ENCODE measurements at places on chromosomes 3 and 15.

DNA sequence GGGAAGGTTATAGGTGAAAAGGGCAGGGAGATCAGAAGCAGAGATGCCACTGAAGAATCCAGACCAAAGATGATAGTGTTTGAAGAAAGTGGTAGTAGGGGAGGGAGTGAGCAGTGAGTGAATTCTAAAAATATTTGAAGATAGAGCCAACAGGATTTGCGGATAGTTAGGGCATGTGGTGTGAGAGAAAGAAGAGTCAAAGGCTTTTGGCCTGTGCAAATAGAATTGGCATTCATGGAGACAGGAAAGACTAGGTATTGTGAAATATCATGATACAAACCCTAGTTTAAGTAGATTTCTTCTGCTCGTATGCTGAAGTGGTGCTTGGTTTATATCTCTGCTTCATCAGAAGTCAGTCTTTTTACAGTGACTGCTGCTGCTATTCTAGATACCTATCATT is 224.2 kb upstream of the CFAP20DC start:
- DNase-seq, result no peak

- no peak for DNase-seq
These were observed 288.7 kb downstream of the NR2F2 start for GRCh38 chr15:96619174-96619573.

DNA sequence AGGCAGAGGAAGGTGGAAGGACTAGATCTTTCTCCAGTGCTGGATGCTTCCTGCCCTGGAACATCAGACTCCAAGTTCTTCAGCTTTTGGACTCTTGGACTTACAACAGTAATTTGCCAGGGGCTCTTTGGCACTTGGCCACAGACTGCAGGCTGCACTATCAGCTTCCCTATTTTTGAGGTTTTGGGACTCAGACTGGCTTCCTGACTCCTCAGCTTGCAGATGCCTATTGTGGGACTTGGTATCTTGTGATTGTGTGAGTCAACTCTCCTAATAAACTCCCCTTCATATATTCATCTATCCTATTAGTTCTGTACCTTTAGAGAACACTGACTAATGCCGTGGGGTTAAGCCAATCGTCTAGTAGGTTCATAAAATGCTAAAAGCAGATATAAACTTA is 8.8 kb upstream of the B3GNT5 start:
- DNase-seq, result no peak

DNA sequence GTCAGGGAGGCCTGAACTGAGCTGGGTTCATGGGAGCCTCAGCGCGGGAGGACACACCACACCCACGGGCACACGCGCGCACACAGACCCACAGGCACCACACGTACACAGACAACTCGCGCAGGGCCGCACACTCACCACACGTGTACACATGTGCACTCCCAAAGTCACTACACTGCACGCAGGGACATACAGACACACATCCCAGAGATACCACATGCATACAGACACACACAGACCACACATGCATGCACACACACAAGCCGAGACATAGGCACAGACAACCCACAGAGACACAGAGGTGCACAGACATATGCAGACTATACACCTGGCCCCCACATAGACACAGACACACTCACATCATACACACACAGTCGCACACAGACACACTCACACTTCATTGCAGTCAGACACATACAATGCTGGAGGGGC is 1.1 kb upstream of the MGLL start:
- no peak for DNase-seq

DNA sequence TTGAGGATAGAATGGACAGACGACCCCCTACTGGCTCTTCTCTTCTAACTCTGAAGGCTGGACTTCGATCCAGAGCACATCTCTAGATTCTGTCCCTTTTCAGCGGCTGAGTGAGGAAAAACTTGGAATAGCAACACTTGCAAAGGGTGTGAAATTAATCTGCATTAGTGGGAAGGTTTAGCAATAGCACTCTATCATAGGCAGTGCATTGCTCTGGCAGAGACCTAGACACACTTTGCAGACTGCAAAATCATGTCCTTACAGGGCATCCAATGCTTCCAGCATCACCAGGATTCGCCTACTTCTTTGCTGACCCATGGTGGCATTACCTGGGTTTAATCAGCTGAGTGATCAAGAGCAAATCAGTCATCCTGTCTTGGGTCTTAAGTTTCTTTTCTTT is 43.1 kb downstream of the DAPK2 start:
- DNase-seq, result no peak

- DNase-seq, result no peak
These were observed 96.6 kb downstream of the SEMA6D start for GRCh38 chr15:47813748-47814384.

- DNase-seq, result no peak
These were observed 25.1 kb downstream of the SHISA5 start for GRCh38 chr3:48478626-48479555.

DNA sequence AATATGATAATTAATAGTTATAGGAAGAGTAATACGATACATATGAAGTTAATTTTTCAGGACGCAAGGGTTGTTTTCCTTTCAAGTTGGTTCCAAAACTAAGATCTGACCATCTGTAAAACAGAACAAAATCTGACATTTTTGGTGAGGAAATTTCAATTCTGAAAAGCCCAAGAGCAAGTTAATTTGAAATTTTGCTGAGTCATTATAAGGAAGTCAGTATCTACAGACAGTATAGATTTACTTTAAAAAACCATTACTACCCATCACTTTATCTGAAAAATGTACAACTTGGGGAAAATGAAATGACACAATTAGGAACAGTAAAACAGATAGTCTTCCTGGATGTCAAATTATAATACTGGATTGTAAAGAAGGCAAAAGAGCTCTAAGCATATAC is 12.5 kb downstream of the INTS14 start:
- DNase-seq, result no peak

GRCh38 chr3:134817297-134817696 is 22.2 kb downstream of the EPHB1 start:
- DNase-seq, result no peak

DNA sequence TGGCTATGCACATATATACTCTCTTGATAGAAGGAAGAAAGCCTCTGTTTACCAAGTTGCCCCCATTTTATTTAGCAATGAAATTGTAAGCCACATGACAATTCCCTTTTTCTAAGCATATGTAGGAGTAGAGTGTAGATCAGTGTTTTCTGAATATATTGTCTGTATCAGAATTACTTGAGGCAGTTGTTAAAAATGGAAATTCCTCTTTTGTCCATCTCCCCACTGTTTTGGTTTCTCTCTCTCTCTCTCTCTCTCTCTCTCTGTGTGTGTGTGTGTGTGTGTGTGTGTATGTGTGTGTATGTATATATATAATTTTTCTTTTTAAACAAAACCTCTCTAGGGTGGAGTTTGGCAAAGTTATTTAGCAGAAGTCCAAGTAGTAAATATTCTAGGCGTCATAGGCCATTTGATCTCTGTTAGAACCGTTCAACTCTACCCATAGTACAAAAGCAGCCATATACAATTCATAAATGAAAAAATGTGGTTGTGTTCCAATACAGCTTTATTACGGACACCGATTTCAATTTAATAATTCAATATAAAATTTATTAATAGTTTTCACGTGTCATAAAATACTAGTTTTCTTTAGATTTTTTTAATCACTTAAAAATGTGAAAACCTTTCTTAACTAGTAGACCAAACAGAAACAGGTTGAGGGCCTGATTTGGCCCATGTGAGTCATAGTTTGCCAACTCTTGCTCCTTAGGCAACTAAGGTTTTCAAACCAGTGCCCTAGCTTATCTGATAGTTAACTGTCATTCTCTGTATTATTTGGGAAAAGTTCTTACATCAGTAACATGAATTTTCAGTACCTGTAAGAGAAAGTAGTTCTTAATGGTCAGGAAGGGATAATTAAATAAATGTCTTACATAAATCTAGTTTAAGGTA is 39.8 kb downstream of the UBE2E1 start:
- DNase-seq, result no peak

DNA sequence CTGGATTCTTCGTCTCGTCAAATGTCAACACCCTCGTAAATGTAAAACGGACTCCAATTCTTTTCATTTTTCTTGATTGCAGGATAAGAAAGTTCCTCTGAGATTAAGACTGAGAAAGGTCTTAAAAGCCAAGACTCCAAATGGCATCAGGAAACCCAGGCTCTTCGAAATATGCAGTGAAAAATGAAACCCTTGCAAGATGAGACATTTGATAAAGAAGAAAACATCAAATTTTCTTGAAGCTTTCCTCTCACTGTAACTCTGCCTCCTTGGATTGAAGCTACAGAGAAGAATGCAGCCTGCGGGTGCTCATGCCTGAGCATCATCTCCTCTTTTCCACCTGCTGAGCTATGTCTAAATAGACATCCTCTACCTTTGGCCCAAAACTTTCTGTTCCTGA is 342.4 kb upstream of the THBS1 start:
- DNase-seq, result no peak

DNA sequence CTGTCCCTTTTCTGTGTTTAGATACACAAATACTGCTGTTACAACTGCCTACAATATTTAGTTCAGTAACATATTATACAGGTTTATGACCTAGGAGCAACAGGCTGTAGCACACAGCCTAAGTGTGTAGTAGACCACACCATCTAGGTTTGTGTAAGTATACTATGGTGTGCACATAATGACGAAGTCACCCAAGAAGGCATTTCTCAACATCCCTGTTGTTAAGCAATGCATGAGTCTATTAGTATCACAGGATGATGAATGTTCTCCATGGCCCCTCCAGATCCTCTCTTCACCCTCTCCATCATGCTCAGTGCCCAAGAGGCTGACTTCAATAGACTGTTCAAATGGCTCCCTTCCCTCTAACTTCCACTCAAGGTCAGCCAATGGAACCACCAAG is 14.6 kb upstream of the SEC62 start:
- DNase-seq, result no peak

GRCh38 chr3:52297242-52298148 is 9.9 kb downstream of the GLYCTK start:
- DNase-seq, result no peak

GRCh38 chr3:65751123-65751700 is 287.5 kb downstream of the MAGI1 start:
- DNase-seq, result no peak

DNA sequence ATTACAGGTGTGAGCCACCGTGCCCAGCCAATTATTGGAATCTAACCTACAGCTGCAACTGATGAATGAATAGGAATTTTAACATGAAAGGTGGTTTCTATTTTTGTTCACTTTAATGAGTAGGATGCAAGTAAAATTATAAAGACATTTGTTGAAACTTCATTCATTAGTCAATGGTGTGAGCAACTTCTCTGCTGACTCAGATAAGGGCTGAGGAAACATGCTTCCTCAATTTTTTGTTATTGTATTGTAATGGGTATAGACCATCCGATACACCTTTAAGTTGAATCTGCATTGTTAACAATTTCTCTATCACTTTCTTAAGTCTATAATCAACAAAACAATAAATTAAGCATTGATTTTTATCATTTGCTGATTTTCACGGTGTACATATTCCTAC is 127.8 kb downstream of the STAG1 start:
- DNase-seq, result no peak

GRCh38 chr3:88535563-88535962 is 385.8 kb downstream of the C3orf38 start:
- DNase-seq, result no peak

DNA sequence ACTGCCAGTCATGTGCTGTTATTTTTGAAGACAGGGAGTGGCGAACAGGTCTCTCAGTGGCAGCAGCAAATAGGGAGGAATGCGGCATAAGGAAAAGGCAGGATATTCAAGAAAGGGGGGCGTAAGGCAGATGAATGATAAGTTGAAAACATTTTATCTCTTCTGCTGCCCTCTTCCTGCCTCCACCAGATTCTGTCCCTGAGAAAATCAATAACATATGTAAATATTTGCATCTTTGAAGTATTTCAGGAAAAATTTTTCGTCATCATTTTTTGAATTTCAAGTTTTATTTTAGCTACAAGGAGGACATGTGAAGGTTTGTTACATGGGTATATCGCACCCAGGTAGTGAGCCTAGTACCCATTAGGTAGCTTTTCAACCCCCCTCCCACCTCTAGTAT is 616.7 kb downstream of the MCTP2 start:
- no peak for DNase-seq

GRCh38 chr3:129295286-129295685 is 16.6 kb downstream of the HMCES start:
- DNase-seq, result no peak

GRCh38 chr15:77037388-77038209 is 33.3 kb downstream of the TSPAN3 start:
- peak; percentile 3 for DNase-seq

- no peak for DNase-seq
These were observed 64.5 kb upstream of the CTSH start for GRCh38 chr15:79009379-79009778.

DNA sequence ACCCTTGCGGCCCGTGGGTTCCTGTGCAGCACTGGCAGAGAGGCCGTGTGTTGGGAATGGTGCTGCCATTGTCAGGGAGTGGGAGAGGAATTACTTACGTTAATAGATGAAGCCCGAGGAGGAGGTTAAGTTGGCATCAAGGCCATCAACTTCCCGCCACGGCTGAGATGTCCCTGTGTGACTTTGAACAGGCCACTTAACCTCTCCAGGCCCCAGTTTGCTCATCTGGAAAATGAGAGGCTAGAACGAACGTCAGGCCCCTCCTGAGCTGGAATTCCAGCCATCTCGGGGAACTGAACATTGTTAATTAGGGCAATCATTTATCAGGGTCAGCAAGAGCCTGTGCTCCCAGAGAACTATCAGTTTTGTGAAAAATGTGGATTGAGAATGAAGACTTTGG is 91.4 kb upstream of the MYZAP start:
- DNase-seq, result no peak
